Kidney (tissue), 22 donors: ENCODE measurements at places on chromosomes 7 and 10. TPM values are rescaled to one million over a fixed set of nuclear protein-coding genes. Genes with fewer than 3 reads are reported as not detected.

The PRSS37 gene
- polyA plus RNA-seq: not detected

The RAPGEF5 gene
- polyA plus RNA-seq: 3.9 TPM

The TACR2 gene
- polyA plus RNA-seq: 0.37 TPM

The TSPAN12 gene
- polyA plus RNA-seq: 44.2 TPM

The CFAP58 gene
- 0.19 TPM for polyA plus RNA-seq

The PDCD4 gene
- 57.7 TPM for polyA plus RNA-seq

The CALHM3 gene
- polyA plus RNA-seq: not detected

The PRF1 gene
- polyA plus RNA-seq: 1.4 TPM

The CYP3A4 gene
- 0.37 TPM for polyA plus RNA-seq

DNA sequence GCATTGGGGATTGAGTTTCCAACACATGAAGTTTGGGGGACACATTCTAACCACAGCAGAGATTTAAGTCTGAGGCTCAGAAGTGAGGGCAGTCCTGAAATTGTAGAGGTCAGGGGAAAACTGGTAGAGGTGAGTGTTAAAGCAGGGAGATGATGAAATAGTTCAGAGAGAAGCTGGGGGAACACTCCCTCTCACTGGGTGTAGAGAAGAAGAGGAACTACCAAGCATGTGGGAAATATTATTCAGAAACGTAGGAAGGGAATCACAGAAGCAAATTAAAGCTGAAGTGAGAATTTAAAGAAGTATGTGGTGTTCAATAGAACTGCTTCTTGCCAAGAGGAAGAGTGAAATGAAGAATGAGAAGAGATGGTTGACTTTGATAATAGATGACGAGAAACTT is 121.5 kb upstream of the FAM3C start:
- no peaks in the 10 kb centered on the region for H3K4me1 ChIP-seq
- no peak overlapping the region for H3K27ac ChIP-seq
- H3K36me3 ChIP-seq: no peaks in the 10 kb centered on the region
- no peak overlapping the region for H3K4me3 ChIP-seq
- DNase-seq: no peak
- no peaks in the 10 kb centered on the region for H3K27me3 ChIP-seq

- H3K27ac ChIP-seq: no peak overlapping the region
- H3K36me3 ChIP-seq: no peaks in the 10 kb centered on the region
- H3K27me3 ChIP-seq: no peaks in the 10 kb centered on the region
- DNase-seq: no peak
- H3K4me1 ChIP-seq: no peaks in the 10 kb centered on the region
- H3K4me3 ChIP-seq: no peak overlapping the region
Measured at GRCh38 chr10:130727766-130728490, 583.6 kb downstream of the TCERG1L start.

DNA sequence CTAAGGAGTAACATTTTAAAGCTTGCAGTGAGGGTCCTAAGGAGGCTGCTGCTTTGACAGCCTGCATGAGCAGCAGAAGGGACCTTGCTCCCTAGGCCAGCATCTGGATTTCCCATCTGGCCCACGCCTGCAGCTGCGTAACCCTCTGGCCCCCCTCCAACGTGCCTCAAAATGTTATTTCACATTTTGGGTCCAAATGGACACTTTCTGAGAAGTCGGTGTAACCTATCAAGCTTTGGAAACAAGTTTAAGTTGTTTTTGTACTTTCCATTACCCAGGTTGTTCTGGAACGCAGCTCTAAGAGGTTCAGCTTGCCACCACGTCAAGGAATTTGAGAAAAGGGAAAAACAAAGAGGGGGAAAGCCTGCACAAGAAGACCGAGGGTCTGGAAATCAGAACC is 338.3 kb downstream of the KCNMA1 start:
- H3K36me3 ChIP-seq: no peaks in the 10 kb centered on the region
- H3K27me3 ChIP-seq: no peaks in the 10 kb centered on the region
- H3K27ac ChIP-seq: no peak overlapping the region
- no peaks in the 10 kb centered on the region for H3K4me1 ChIP-seq
- no peak overlapping the region for H3K4me3 ChIP-seq
- no peak for DNase-seq

DNA sequence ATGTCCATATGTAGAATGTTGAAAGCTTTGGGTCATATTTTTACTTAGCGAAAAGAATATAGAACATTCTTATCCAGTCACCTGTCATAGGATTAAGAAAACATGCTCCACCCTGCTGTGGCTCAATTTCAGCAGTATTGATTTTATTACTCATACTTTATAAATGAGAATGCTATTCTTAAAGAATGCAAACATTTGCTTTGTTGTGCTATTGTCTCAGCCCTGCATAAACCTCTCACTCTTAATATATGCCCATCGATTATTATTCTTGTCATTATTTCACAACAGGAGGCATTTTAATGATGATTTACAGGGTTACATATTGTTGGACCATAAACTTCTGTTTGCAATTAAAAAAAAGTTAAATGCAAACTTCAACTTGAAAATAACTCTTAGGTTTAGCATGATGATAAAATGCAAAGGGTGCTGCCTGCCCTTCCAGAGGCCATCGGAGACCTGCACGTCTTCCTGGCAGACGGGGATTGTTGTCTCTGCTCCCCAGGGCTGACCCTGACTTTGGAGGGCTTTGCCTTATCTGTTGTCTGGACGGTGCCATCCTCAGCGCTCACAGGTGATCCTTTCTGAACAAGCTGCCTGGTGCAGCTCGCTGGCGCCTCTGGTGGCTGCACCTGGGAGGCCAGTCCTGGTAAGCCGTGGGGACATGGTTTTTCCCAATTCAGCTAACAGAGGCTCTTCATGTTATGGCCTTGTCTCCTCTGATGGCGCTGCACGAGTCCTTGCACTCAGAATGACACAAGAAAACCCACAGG is 50.0 kb upstream of the SHH start:
- no peaks in the 10 kb centered on the region for H3K36me3 ChIP-seq
- no peak overlapping the region for H3K4me3 ChIP-seq
- H3K27me3 ChIP-seq: no peaks in the 10 kb centered on the region
- DNase-seq: no peak

DNA sequence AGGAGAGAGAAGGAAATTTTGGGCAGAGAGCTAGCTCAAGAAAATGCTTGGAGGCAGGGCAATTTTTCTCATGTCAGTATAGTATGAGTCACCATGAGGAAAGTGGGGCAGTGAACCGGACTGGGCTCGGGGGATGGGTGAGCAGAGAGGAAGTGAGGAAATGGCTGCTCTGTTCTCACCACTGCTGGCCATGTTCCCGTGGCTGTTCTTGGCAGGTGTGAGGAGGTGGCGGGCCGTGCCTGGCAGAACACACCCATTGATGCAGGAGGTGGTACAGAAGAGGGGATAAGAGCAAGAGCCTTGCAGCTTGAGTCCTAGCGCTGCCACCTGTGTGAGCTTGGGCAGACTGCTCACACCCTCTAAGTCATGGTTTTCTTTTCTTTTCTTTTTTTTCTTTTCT is 304.4 kb upstream of the LYZL1 start:
- H3K4me1 ChIP-seq: peaks cover 2% of the 10 kb centered on the region
- H3K27ac ChIP-seq: no peak overlapping the region
- peak; percentile 96 for DNase-seq
- no peak overlapping the region for H3K4me3 ChIP-seq
- no peaks in the 10 kb centered on the region for H3K27me3 ChIP-seq

DNA sequence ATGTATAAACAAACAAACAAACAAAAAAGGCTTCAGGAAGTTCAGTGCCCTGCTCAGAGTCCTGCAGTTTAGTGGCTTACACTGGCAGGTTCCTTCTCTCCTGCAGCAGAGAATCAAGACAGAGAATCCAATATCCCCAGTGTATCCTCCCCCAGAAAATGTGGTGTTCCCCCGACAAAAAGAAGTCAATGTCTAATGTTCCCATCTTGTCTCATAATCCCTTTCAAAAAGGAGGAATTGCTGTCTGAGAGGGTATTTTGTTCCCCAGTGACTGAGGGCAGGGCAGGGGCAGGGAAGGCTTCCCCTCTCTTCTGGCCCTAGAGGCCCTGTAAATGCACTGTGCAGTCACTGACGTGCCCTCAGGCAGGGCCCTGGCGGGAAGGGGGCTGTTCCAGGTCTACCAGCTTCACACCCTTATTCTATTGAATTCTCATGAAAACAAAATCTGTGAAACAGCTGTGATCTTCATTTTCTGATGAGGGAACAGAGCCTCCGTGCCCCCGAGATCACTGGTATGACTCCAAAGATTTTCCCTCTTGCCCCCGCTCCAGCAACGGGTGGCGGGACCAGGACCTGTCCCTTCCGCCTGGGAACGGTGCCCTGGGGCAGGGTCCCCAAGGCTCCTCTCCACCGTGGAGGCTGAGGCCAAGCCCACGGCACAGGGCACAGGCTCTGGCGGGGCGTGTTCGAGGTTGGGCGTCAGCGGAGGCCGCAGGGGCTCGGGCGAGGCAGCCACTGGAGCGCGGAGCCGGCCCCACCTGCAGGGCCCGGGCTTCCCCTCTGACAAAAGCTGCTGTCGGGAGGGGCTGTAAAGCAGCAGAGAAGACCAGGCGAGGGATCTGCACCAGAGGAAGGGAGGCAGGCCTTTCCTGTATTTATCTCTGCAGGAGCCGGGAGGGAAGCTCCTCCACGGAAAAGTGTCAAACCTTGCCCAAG is 13.4 kb upstream of the WDFY4 start:
- H3K4me3 ChIP-seq: no peak overlapping the region
- H3K27ac ChIP-seq: no peak overlapping the region
- no peaks in the 10 kb centered on the region for H3K4me1 ChIP-seq

DNA sequence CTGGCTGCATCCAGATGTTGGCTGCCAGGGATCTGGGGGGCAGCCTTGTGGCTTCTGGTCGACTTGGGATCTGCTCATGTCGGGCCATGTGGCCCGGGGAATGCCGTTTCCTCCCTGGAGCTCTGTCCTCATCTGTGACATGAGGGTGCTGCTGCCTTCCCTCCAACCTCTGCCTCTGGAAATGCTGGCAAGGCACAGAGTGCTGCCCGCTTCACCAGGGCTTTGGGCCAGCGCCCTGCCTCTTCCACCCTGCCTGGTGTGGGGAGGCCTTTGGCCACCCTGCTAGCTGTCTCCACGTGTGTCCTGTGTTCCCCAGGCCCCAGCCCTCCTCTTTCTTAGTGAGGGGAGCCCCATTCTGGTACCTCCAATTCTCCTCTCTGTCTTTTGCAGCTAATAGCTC is 5.8 kb upstream of the SMARCD3 start:
- H3K27ac ChIP-seq: no peak overlapping the region
- DNase-seq: no peak
- no peak overlapping the region for H3K4me3 ChIP-seq
- no peaks in the 10 kb centered on the region for H3K27me3 ChIP-seq
- peaks cover 10% of the 10 kb centered on the region for H3K4me1 ChIP-seq

GRCh38 chr7:97149843-97150242 is 32.3 kb downstream of the SDHAF3 start:
- H3K4me1 ChIP-seq: no peaks in the 10 kb centered on the region
- DNase-seq: no peak
- no peak overlapping the region for H3K4me3 ChIP-seq
- H3K27me3 ChIP-seq: no peaks in the 10 kb centered on the region

DNA sequence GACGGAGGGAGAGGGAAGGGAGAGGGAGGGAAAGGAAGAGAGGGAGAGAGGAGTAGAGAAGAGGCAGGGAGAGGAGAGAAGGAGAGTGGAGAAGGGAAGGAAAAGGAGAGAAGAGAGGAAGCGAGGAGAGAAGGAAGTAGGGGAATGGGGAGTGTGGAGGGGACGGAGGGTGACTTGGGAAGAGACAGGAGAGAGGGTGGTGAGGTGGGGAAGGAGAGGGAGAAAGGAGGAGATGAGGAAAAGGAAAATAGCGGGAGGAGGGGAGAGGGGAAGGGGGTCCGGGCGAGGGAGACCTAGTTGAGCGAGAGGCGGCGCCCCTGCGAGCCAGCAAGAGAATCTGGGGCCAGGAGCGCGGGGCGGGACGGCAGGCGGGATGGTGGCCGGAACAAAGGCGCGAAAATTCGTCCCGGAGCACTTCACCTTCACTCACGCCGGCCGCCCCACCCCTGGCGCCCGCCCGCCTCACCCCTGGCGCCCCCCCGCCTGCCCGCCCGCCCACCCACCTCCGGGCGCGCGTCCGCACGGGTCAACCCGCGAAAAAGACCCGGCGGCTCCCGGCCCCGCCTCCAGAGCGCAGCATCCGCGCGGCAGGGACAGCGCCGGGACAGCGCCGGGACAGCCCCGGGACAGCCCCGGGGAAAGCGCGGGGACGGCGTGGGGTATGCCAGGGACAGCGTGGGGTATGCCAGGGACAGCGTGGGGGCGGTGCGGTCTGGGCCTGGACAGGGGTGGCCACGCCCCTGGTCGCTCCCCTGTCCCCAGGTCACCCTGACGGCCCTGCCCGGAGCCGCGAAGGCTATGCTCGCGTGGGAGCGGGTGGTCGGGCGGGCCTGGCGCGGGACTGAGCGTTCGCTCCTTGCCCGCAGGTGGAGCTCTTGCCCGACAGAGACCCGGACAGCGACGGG is 4.2 kb downstream of the VSTM2A start:
- H3K27me3 ChIP-seq: peaks cover 11% of the 10 kb centered on the region
- peak; percentile 51 for DNase-seq
- H3K36me3 ChIP-seq: no peaks in the 10 kb centered on the region

DNA sequence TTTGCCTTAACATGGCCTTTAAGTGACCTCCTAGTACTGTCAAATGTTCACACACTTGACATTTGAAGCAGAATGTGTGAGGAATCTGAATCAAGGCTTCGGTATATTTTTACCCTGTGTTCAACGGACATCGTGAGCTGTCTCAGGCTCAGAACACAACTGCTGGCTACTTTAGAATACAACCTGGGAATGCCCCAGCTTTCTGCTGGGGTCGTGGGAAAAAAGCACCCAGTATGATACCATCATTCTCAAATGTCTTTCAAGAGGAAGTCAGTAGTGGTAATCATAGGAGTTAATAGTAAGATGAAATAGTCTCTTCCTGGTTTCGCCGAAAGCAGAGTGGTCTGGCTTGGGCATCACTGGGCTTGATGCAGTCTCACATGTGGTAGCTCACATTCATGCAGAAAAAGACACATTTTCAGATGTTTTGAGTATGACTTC is 67.2 kb downstream of the CREB5 start:
- DNase-seq: no peak
- H3K4me1 ChIP-seq: no peaks in the 10 kb centered on the region
- H3K27me3 ChIP-seq: no peaks in the 10 kb centered on the region
- no peak overlapping the region for H3K4me3 ChIP-seq
- no peaks in the 10 kb centered on the region for H3K36me3 ChIP-seq

- peak overlapping the region; percentile 34 for H3K27ac ChIP-seq
- H3K4me1 ChIP-seq: peaks cover 9% of the 10 kb centered on the region
- no peaks in the 10 kb centered on the region for H3K36me3 ChIP-seq
Measured at GRCh38 chr7:74294191-74294998, 5.2 kb downstream of the CLIP2 start.
